CD14-positive monocyte (primary cell): ENCODE measurements at places on chromosomes 3 and 15.

DNA sequence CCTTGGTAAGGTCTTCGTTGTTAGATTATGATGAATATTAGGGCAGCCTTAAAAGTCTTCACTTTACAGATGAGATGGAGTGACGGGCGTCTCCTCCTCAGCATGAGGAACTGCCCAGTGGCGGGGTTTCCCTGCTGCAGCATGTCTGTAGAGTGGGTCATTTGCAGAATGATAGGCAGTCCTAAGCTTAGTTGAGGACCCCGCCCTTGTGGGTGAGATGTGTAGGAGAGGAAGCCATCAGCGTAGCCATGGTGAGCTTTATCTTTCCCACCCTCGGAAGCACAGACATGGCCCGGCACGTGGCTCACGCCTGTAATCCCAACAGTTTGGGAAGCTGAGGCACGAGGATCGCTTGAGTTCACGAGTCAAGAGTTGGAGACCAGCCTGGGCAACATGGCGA, 877 bp downstream of the NIT2 start:
- peak; percentile 63 for DNase-seq

- no peak for DNase-seq
Observed at GRCh38 chr3:177185035-177185574, 12.2 kb downstream of the TBL1XR1 start.

DNA sequence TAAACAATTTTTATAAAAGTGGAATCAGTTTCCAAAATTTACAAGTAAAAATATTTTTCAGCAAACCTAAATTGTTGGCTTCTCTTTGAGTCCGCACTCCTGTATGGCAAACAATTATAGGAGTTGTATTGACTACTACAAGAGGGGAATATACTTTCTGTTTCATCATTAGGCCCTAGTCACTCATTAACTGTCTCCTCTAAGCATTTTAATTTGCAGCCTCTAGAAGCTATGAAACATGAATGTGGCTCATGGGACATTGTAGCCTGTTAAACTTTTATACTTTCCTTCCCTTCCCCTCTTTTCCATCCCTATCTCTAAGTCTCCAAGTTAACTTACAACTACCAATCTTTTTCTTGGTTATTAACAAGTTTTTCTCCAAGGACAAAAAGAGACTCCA, 58.9 kb upstream of the CBLB start:
- no peak for DNase-seq

GRCh38 chr3:13346481-13347389, 73.4 kb downstream of the NUP210 start:
- peak; percentile 52 for DNase-seq

- no peak for DNase-seq
Observed at GRCh38 chr3:191915712-191916111, 454.7 kb downstream of the PYDC2 start.

- no peak for DNase-seq
Observed at GRCh38 chr15:39100106-39100660, 480.7 kb upstream of the THBS1 start.

- DNase-seq = no peak
Observed at GRCh38 chr3:182683858-182684257, 109.4 kb upstream of the ATP11B start.

GRCh38 chr3:53900666-53901331, 9.1 kb upstream of the SELENOK start:
- DNase-seq = no peak

DNA sequence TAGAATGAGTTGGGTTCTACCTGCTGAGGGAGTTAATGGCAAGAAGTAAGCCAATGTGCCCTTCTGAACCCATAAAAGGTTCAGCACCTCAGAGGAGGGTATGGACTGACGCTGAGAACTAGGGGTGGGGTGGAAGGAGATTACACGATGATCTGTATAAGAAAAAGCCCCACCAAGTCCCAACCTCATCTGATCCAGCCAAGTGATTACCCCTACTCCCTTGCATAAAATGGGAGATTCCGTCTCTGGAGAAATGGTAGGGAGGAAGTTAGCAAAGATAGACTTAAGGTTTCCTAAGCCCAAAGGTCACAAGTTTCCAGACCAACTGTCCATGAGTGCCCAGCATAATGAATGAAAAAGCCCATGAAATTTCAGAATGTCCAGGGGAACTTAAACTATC, 7.1 kb upstream of the DVL3 start:
- DNase-seq = no peak

DNA sequence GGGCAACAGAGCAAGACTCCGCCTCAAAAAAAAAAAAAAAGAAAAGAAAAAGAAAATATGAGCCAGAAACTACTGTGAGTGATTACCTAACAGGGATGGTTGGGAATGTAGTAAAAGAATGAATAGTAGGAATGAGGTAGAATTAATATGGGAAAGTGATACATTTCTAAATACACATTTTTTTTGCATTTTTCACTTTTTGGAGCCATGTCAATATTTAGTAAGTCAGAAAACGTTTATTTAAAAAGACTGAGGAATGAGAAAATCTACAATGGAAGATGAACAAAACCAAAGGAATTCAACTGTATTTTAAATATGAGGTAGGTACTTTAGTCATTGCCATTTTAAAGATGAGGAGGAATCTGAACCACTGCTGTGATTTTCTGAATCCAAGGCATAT, 817.2 kb upstream of the CADM2 start:
- DNase-seq = no peak

- DNase-seq = no peak
Observed at GRCh38 chr3:54712539-54712938, 215.3 kb downstream of the LRTM1 start.

DNA sequence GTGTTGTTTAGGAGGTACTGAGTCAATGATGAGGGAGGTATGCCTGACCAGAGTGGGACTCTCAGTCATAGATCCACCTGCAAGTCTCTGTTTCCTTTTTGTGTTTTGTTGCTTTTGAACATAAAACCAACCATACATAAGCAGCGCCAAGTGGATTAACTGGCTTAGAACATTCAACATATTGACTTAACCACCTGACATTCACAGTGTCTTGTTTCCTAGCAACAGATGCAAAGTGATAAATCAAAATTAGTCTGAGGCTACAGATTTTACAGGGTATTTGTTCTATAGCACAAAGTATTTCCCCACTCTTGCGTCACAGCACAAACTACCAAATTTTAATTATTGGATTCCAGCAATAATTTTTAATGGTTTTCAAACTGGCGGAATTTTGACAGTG, 283.8 kb downstream of the BBX start:
- no peak for DNase-seq

DNA sequence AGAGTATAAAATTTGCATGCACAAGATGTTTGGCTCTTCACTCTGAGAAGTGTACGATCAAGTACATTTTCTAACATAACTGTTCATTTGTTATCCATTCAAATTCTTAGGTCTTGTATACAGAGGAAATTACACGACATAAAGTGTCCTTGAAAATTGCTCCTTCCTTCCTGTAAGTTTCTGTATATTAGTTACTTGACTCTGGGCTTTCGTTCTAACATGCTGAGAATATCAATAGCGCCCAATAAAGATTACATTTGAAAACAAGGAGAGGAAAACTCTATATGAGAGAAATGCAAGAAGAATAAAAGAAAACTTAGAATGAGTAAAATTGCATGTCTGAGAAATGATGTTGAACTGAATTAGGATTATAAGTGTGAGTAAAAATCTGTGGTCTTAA, 722.5 kb upstream of the CADM2 start:
- DNase-seq = no peak

DNA sequence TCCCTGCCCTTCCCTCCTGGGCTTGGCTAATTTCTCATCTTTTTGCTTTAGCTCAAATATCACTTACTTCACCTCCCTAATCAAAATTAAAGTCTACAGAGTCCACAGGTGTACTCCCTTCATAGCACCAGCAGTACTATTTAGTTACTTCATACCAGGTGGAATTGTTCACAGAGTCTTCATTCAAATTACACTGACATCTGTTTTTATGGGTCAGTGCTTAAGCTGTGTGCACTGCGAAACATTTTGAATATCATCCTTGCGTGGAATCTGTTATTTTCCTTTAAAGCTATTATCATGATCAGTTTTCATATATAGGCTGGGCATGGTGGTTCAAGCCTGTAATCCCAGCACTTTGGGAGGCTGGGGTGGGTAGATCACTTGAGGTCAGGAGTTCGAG, 2.7 kb upstream of the SERF2 start:
- no peak for DNase-seq

- no peak for DNase-seq
Observed at GRCh38 chr3:184332370-184333090, 4.9 kb upstream of the FAM131A start.

DNA sequence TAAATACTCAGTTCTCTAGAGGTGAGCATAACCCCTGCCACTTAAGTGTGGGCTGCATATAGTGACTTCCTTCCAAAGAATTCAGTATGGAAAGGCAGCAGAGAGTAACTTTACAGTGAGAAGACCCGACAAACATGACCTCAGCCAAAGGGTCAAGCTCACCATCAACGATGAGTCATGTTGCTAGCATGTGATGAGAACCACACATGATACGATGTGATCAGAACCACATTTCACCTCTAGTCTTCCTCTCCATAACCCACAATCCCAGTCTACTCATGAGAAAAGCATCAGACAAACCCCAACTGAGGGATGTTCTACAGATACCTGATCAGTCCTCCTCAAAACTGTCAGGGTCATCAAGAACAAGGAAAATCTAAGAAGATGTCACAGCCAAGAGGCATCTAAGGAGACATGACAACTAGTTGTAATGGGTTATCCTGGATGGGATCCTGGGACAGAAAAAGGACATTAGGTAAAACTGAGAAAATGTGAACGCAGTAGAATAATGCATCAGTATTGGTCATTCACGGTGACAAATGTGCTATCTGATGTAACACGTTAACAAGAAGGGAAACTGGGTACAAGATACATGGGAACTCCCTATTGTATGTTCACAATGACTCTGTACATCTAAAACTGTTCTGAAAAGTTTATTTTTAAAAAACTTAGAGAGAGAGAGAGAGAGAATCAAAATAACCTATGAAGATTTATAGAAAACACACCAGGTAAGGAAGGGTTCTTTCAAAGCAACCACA, 28.3 kb downstream of the SEC61A1 start:
- no peak for DNase-seq

DNA sequence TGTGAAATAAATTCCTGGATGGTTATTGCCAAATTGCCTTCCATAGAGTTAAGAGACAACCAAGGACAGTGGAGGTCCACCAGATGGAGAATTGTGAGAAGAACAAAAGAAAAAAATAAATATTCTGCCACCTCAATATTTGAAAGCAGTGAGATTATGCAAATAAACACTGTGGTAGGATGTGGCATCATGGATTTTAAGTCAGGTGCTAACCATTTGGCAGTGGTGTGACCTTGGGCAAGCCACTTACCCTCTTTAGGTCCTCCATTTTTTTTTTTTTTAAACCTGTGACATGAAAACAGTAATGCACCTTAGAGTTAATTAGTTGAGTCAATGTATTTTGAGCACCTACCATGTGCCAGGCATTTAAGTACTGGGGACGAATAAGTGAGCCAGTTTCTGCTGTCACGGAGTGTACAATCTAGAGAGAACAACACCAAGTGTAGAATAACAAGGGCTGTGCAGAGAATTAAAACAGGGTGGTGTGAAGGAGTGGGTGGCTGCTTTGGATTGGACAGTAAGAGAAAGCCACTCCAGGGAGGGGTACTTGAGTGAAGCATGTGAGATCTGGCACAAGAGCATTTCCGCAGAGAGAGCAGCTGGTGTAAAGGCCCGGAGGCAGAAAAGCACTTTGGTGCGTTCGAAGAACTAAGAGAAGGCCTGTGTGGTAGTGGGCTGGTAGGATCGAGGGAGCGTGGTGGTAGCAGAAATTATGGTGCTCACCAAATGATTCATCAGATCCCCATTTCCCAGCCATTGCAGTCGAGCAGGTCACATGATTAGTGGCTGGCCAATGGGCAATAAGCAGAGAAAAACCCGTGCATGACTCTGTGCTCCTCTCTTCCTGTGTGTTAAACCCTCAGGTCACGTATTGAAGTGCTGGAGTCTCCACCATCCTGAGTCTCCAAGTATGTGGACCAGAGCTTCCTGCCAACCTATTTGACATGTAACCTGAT, 39.2 kb downstream of the CCK start:
- DNase-seq = peak; percentile 11
